NCI-H187 (cell line): ENCODE measurements at places on chromosomes 5 and 9.

GRCh38 chr5:15142458-15142857 is 270.9 kb upstream of the ANKH start:
- DNase-seq: no peak

DNA sequence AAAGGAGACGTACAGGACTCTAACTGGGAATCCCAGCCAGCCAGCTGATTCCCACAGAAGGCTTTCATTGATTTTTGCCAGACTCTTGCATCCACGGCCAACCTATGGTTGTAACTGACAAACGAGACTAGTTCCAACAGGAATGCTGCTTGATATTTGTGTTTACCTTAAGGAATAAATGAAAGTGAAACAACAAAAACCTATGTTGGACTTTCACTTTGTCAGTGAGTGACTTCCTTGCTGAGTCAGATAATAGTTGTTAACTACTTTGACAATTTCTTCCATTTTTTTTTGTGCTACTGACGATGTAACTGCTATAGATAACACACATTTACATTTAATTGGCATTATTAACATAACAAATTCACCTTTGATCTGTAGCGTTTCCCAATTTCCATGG is 63.4 kb upstream of the LRRTM2 start:
- no peak for DNase-seq

DNA sequence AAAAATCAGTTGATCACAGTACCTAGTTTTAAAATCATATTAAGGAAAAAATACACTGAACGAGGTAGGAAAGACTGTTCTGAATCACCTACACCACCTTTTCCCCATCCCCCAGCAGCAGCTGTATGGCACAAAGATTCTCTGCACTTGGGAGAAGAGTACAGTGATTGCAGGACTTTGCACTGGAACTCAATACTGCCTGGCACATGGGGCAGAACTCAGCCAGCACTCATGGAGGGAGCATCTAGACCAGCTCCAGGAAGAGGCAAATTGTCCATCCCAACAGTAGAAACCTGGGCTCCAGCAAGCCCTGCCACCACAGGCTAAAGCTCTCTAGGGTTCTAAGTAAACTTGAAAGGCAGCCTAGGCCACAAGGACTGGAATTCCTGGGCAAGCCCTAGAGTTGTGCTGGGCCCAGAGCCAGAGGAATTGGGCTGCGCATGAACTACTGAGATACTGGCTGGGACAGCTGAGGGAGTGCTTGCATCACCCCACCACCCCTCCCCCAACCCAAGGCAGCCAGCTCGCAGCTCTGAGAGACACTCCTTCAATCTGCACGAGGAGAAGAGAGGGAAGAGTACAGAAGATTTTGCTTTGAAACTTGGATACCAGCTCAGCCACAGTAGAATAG is 654.4 kb upstream of the CDH6 start:
- DNase-seq: no peak

DNA sequence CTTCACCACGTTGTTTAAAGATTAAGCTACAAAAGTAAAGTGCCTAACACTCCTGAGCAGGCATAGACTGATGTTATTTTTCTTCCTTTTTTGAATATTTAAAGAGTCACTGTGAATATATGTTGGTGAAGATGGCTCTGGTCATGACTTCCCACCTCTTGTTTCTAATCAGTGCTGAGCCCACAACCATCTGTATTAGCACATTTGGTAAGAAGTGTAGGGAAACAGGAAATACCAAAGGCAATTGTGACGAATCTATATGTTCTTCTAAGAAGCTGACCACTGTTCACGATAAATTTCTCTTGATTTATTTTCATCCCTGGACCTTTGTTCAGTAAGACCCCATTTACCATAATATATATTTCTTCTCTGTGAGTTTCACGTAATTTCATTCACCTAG is 108.3 kb upstream of the PCA3 start:
- DNase-seq: no peak

DNA sequence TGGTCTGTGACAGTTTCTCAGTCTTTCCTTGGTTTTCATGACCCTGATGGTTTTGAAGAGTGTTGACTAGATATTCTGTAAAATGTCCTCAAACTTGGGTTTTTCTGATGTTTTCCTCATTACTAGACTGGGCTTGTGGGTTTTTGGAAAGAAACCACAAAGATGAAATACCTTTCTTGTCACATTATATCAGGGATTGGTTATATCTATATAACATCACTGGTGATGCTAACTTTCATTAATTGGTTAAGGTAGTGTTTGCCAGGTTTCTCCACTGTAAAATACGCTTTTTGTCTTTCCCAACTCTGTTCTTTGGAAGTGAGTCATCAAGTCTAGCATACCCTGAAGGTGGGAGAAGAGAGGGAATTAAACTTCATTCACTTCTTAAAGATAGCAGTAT is 3.3 kb upstream of the IL31RA start:
- no peak for DNase-seq

GRCh38 chr9:91253488-91253887 is 108.2 kb downstream of the AUH start:
- DNase-seq: no peak
